ENCODE measurements at places on chromosomes 7 and 10. TPM values are rescaled to one million over a fixed set of nuclear protein-coding genes. Genes with fewer than 3 reads are reported as not detected.

- H3K36me3 ChIP-seq, result no peaks in the 10 kb centered on the region
- peaks cover 14% of the 10 kb centered on the region for H3K4me1 ChIP-seq
- H3K4me3 ChIP-seq, result no peak overlapping the region
- peak overlapping the region; percentile 67 for H3K27ac ChIP-seq
These were observed 22.3 kb downstream of the CACUL1 start for GRCh38 chr10:118732245-118733165.

DNA sequence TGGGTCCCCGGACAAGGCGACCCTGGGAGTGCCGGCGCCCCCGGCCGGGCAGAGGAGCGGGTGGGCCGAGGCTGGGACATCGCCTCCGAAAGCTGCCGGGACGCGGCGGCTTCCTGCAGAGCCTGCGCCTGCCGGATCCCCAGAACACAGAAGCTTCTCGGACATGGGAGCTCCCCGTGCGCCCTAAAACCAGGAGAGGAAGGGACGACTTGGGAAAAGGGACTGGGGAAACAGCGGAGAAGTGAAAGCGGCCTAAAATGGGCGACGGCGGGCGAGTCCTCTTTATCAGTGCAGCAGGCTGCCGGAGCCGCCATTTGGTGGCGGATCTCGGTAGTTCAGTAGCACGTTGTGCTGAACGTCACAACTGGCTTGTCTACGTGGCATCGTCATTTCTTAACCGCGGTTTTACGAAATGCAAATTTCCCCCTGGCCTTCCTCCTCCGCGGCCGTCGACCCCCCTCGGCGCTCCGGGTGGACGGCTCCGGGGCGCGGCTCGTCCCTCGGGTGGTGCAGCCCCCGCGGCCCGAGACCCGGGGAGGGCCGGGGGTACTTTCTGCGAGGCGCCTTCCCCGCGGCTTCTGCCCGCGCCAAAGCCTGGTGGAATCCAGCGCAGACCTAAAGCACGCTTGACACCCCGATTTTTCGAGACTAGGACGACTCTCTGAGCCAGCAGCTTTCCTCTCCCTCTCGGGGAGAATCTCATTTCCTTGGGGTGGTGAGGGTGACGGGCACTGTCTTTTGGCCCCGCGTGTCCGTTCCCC, 9.9 kb upstream of the SPAG6 start:
- H3K27me3 ChIP-seq, result peaks cover 55% of the 10 kb centered on the region
- no peak overlapping the region for H3K27ac ChIP-seq
- DNase-seq, result peak; percentile 31
- H3K4me1 ChIP-seq, result peaks cover 18% of the 10 kb centered on the region

DNA sequence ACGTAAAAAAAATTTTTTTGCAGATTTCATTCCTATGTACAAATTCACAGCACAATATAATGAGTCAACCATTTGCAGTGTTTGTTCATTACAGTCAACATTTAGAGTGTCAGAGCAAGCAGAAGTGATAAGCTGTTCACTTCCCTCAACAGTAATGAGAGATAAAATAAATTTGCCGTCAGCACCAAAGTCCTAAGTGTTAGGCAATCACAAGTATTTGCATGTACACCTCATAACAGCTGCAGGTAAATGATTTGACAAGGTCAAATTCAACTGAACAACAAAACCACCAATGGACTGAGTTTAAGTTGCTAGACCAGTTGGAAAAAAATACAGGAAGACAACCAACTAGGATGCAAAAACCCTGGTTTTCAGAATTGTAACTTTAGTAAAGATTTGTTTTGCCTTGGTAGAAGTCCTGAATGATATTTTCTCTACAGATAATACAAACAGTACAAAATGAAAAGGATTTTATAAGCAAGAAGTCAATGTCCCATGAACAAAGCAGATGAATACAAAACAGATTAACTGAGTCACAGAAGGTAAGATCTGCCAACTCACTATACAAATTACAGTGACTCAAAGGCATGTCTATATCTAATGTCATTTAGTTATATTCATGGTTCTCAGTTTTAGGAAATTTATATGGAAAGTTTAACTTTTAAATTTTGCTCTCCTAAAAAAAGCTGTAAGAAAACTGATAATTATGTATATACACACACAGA, 10.4 kb downstream of the RAPGEF5 start:
- no peaks in the 10 kb centered on the region for H3K27me3 ChIP-seq
- no peak overlapping the region for H3K4me3 ChIP-seq
- H3K4me1 ChIP-seq, result no peaks in the 10 kb centered on the region
- H3K27ac ChIP-seq, result no peak overlapping the region

- no peak for DNase-seq
- H3K27ac ChIP-seq, result no peak overlapping the region
- H3K36me3 ChIP-seq, result no peaks in the 10 kb centered on the region
- no peaks in the 10 kb centered on the region for H3K27me3 ChIP-seq
These were observed 59.3 kb upstream of the ECHDC3 start for GRCh38 chr10:11682851-11683250.

DNA sequence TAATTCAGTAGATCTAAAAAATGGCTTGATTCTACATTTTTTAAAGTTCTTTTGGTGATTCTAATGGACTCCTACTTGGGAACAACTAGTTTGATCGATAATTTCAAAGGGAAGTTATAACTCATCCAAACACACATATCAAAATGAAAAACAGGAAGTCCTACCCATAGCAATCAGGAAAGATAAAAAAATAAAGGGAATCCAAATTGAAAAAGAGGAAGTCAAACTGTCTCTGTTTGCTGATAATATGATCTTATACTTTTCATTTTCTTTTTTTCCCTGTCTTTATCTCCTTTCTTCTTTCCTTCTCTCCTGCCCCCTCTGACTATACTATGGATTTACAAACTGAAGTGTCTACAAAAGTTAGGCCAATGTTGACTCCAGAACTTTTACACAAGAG, 118.8 kb downstream of the IQUB start:
- H3K4me1 ChIP-seq, result no peaks in the 10 kb centered on the region
- no peaks in the 10 kb centered on the region for H3K27me3 ChIP-seq
- no peak for DNase-seq
- H3K36me3 ChIP-seq, result no peaks in the 10 kb centered on the region
- no peak overlapping the region for H3K27ac ChIP-seq

DNA sequence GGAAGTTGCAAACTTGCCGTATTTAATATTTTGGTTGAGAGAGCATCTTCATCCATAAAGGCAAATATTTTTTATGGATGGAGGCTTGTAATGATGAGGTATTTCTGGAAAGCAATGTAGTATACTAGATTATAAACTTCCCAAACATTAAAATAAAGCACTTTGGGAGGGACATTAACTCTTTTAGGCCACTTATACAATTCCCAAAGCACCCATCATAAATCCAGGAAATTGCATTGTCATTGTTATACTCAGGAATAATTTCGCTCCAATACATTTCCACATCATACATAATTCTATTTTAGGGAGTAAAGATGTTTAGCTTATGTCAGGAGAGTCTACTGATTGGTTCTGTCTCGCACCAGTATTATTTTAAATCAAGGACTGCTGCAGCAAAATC, 212.7 kb upstream of the MKI67 start:
- no peak overlapping the region for H3K4me3 ChIP-seq
- no peak overlapping the region for H3K27ac ChIP-seq
- H3K4me1 ChIP-seq, result no peaks in the 10 kb centered on the region
- DNase-seq, result no peak
- no peaks in the 10 kb centered on the region for H3K36me3 ChIP-seq
- H3K27me3 ChIP-seq, result no peaks in the 10 kb centered on the region

DNA sequence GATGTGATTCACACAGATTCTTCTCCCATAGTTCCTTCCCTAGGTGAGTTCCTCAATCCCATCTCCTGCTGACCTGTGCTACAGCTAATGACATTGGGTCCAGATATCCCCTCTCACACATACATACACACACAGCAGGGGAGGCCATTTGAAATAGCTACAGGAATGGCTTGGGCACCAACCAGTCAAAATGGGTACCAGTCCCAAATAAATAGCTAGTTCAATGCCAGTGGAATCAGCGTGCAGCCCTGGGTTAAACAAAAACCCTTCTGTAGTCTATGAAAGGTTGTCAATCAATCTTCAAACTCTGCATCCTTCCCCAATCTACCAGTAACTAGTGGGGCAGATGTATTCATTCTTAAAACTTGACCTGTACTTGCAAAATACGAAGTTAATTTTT, 9.3 kb downstream of the PNLIPRP2 start:
- no peaks in the 10 kb centered on the region for H3K27me3 ChIP-seq
- H3K4me1 ChIP-seq, result no peaks in the 10 kb centered on the region
- H3K36me3 ChIP-seq, result no peaks in the 10 kb centered on the region
- no peak overlapping the region for H3K27ac ChIP-seq
- no peak for DNase-seq

DNA sequence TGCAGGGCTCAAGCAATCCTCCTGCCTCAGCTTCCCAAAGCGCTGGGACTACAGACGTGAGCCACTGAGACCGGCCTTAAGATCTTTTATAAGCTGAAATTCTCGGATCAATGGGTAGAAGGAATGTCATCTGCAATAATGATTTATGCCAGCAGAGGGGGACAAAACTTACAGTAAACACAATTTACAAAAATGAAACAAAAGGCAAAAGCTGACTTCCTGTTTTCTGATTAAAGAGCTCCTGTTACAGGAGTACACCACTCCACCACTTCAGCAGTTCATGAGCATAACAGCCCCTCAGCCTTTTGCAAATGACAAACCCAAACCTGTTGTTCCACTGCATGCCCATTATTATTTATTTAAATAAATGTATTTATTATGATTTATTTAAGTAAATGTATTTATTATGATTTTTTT, 88.5 kb upstream of the ATP6V0A4 start:
- H3K4me1 ChIP-seq, result no peaks in the 10 kb centered on the region
- no peak for DNase-seq
- no peak overlapping the region for H3K4me3 ChIP-seq
- H3K27ac ChIP-seq, result no peak overlapping the region
- no peaks in the 10 kb centered on the region for H3K27me3 ChIP-seq
- H3K36me3 ChIP-seq, result no peaks in the 10 kb centered on the region

DNA sequence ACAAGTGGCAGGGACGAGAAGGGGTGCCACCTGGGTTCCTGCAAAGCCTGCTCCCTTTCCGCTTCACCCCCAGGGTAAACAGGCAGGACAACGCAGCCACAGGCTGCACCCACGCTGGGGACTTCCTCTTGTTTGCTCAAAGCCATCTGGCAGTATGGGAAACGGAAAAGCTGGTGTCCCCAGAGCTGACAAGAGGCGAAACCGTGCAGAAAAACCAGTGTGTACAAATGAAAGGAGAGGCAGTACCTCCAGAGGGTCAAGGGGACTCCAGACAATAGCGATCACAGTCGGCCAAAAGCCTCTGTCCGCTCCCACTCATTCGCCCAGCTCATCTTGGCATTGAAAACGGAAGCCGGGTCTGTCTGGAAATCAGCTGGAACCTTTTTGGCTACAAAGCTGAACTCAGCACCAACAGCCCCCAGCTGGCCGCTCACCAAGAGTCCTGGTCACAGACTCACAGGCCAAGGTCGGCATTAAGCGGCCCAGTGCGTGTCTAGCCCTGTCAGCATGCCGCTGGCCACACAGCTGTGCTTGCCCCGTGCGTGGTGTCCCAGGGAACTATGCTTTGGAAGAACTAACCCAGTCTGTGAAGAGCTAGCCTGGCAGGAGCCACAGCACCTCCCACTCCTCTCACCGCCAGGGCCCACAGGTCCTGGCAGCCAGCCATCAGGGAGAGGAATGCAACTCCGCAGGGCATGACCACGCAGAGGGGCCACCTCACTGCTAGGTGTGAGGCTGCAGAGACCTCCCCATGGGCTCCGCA, 10.4 kb downstream of the TNS3 start:
- no peak overlapping the region for H3K4me3 ChIP-seq
- no peaks in the 10 kb centered on the region for H3K36me3 ChIP-seq
- H3K4me1 ChIP-seq, result peaks cover 21% of the 10 kb centered on the region
- H3K27me3 ChIP-seq, result no peaks in the 10 kb centered on the region
- DNase-seq, result peak; percentile 71

DNA sequence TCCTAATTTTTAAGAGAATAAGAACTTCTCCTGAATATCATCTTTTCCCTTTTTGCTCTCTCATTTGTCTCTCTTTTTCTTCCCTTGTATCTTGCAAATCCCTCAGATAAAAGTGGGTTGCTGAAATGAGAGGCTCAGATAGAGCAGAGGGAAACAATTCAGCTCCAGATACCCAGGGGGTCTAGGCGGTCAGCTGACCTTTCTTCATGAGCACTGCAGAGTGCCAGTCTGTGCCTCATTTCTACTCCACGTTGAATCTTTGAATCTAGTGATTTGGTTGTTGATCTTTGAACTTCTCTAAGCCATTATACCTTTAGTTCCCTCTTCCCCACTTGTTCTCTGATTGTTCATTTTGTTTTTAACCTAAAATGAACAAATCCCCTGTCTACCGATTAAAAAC, 572.6 kb downstream of the PTPRN2 start:
- no peak overlapping the region for H3K27ac ChIP-seq
- no peaks in the 10 kb centered on the region for H3K36me3 ChIP-seq
- no peak for DNase-seq
- no peaks in the 10 kb centered on the region for H3K27me3 ChIP-seq

- H3K27ac ChIP-seq, result no peak overlapping the region
- H3K36me3 ChIP-seq, result no peaks in the 10 kb centered on the region
- no peak for DNase-seq
- no peak overlapping the region for H3K4me3 ChIP-seq
These were observed 257.0 kb downstream of the PARD3 start for GRCh38 chr10:34558093-34558583.

DNA sequence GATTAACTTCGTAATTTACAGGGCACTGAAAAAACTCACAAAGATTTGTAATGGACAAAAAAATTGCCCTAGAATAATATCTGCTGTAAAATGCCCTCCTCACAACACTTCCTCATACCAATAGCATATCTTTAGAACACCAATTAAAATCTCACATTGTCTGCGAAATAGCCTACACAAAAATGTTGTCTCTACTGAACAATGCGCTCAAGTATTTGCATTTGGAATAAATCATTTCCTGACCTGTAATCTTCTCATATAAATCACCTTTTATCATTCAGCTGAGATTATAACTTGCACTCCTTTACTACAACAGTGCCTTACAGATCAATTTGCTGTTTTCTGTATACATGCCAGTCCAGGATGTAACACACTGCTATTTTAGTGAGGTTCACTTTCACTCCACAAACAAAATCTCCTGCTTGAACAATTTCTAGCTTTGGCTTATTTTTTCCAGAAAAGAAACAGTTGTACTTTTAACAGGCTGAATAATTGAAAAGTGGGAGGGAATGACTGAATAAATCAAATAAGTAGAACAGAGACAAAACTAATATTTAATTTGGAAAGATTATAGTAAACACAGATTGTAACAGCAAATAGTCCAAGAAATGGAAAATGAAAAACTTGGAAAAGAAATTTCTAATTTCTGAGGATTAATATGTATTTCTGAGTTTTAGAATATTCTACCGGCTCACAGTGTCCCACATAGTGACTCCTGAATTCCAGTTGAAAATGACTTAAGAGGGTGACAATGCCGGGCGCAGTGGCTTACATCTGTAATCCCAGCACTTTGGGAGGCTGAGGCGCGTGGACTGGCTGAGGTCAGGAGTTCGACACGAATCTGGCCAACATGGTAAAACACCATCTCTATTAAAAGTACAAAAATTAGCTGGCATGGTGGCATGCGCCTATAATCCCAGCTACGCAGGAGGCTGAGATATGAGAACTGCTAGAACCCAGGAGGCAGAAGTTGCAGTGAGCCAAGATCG, 30.6 kb downstream of the JMJD1C start:
- no peaks in the 10 kb centered on the region for H3K27me3 ChIP-seq
- H3K27ac ChIP-seq, result peak overlapping the region; percentile 16
- no peak for DNase-seq
- H3K4me3 ChIP-seq, result no peak overlapping the region
- peaks cover 3% of the 10 kb centered on the region for H3K4me1 ChIP-seq

The SHTN1 gene
- total RNA-seq, result 19.6 TPM

The ABCA13 gene
- total RNA-seq, result 1.0 TPM

The MRLN gene
- not detected for total RNA-seq

The TEX36 gene
- total RNA-seq, result not detected

The ADCYAP1R1 gene
- total RNA-seq, result 22.0 TPM

The TBC1D12 gene
- 7.4 TPM for total RNA-seq

The OAT gene
- 75.3 TPM for total RNA-seq

Data from uterus (tissue), 4 donors.